ENCODE measurements at places on chromosomes 7 and 10.
A peak's percentile ranks its signal among the peaks of the same experiment; 100 is the strongest.

DNA sequence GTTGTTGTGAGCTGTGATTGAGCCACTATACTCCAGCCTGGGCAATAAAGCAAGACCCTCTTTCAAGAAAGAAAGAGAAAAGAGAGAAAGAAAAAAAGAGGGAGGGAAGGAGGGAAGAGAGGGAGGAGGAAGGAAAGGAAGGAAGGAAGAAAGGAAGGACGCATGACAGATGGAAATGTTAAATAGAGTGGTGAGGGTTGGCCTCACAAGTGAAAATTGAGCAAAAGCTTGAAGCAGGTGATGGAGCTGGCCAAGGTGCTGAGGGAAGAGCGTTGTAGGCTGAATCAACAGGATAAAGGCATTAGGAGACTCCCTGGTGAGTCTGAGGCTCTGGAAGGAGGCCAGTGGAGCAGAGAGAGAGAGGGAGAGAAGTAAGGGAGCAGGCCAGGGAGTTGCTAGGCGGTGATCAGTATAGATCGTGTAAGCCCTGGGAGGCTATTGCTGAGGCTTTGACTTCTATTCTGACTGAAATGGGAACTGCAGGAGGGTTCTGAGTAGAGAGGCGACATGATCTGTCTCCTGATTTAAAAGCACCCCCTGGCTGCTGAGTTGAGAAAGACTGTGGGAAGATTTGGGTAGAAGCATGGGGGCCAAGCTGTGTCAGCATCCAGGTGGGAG is 26.5 kb upstream of the TMEM248 start:
- DNase-seq: no peak

- DNase-seq: no peak
Measured at GRCh38 chr10:82813856-82814255, 938.9 kb downstream of the NRG3 start.

- no peak for DNase-seq
Measured at GRCh38 chr10:85602306-85602705, 764.3 kb downstream of the GRID1 start.

DNA sequence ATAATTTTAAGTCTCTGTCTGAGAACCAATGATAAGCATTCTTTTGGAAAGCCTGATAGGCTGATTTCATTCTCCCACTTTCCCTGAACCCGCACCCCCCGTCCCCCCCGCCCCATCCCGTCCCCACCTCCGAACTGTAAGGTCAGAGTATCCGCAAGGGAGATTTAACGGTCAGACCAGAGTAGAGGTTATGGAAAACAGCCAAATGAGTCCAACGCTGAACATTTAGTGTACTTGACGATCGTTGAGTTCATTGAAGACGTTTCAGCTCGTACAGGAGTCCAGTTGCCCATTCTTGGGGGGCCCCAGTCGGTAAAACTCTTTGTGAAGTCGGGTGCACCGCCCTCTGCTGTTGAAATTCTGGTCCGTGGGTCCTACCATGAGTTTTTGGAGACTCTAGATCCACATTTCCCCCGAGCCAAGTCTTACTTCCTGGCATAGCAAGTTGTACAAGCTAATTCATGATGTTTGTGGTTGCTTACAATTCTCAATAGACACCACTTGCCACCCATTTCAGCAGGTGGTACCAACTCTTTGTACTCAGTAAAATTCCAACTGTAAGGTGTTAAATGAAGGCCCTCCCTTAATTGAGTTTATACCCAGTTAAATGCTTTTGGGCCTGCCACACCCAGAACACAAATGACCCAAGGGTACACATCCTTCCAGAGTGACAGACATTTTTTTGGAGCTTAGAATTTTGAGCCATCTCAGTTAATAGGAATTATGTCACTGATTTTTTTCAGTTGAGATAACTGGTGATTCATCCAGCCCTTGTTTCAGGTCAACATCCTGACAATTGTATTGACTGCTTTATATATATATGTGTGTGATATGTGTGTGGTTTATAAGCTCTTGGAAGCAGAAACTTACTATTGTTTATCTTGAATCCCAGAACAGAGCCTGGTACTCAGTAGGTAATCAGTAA is 1.2 kb downstream of the MARCHF5 start:
- DNase-seq: peak; percentile 42

GRCh38 chr10:63720676-63721075 is 199.5 kb downstream of the REEP3 start:
- no peak for DNase-seq

GRCh38 chr7:64887756-64888508 is 15.1 kb upstream of the ZNF273 start:
- DNase-seq: peak; percentile 47

- DNase-seq: no peak
Measured at GRCh38 chr7:38154278-38154677, 23.8 kb upstream of the STARD3NL start.

- no peak for DNase-seq
Measured at GRCh38 chr10:49081547-49082275, 33.6 kb downstream of the VSTM4 start.

DNA sequence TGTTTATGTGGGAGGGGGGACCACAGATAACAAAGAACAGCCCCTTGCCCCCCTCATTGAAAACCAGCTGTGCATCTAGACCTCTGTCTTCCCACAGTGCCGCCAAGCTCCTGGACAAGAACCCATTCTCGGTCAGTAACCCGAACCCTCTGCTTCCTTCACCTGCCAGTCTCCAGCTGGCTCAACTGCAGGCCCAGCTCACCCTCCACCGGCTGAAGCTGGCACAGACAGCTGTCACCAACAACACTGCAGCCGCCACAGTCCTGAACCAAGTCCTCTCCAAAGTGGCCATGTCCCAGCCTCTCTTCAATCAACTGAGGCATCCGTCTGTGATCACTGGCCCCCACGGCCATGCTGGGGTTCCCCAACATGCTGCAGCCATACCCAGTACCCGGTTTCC is 91.0 kb upstream of the PDCD4 start:
- no peak for DNase-seq

DNA sequence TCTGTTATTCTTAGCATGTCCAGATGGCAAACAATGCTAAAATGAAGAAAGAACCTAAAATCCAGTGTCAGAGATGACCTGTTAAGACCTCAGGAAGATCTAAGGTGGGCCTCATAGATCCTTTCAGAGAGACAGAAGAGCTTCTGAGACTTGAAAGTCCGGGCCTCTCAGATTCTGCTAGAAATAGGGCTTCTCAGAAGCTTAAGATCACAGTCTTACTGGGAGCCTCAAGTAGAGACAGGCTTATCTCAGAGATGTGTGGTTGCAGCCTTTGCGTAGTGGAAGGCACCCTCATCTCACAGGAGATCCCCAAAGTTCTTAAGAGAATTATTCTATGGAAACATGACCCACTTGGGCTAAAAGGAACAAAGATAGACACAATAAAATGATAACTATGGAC is 642.8 kb downstream of the TNS3 start:
- no peak for DNase-seq

DNA sequence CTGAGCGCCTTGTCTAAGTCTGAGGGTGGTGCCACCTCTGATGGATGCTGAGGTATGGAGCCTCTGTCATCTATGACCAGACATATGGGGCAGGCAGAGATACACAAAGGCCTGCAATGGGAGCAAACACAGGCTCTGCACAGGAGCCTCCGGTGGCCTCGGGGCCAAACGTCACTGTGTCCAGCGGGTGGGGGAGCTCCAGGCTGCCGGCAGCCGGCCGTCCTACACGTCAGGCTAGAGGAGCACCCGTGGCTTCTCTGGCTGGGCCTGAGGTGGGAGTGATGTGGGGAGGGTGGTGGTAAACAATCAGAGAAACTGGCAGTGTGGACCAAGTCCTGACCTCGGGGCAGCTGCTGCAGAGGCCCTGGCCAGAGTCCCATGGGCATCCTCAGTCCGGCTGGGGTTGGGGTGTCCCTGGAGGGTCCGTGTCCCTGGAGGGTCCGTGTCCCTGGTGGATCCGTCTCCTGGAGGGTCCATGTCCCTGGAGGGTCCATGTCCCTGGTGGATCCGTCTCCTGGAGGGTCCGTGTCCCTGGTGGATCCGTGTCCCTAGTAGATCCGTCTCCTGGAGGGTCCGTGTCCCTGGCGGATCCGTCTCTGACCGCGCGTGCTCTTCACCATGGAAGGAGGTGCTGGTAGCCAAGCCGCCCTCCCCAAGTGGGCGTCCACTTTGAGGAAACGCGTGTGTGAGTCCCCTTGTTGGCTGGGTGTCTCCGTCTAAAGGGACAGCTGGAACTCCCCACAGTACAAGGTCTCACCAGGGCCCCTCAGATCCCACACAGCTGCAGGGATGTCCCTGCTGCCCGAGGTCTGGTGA is 24.2 kb upstream of the FAM20C start:
- DNase-seq: no peak

- DNase-seq: no peak
Measured at GRCh38 chr7:24705461-24705954, 51.8 kb downstream of the GSDME start.

DNA sequence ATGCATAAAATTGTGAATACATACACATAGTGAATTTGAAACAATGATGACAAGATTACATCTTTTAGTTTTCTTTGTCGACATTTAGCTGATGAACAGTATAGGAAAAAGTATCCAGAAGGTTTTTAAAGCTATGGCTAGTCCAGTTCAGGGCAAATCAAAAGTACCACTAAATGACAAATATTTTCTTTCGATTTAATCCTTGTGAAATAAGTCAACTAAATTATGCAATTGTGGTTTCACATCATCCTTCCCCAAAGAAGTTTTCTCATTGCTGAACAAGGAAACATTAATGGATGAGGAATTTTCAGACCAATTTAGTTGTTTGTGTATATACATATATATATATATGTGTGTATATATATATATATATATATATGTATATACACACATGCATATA is 774.0 kb downstream of the DNAJB9 start:
- DNase-seq: no peak

DNA sequence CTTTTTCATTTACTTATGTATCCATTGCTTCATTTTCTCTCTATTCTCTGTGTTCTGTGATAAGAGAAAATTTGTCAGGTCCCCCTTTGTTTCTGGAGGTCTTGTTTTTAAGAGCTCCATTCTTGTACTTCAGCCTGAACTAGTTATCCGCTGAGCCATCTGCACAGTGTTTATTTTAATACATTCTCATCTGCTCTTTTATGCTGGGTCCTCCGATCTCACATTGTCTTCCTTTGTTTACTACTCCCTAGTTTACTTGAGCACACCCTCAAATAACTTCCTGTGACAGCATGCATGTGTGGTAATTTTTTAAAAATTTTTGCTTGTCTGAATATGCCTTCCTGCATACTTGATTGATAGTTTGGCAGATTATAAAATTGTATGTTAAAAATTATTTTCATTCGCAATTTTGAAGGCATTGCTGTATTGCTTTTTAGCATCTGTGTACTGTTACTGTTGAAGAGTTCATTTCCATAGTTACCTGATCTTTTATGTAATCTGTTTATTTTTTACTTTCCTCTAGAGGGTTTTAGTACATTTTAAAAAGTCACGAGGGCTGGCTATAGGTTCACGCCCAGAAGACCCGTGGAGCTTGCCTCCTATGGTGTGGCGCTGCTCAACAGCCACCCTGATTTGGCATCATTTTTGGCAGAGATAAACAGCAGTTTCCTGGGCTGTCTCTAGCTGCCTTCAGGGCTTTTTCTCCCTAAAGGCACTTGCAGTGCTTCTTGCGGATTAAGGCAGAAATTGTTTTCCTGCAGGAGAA is 31.9 kb downstream of the RSBN1L start:
- no peak for DNase-seq

- DNase-seq: no peak
Measured at GRCh38 chr10:52525761-52526160, 211.7 kb downstream of the DKK1 start.

DNA sequence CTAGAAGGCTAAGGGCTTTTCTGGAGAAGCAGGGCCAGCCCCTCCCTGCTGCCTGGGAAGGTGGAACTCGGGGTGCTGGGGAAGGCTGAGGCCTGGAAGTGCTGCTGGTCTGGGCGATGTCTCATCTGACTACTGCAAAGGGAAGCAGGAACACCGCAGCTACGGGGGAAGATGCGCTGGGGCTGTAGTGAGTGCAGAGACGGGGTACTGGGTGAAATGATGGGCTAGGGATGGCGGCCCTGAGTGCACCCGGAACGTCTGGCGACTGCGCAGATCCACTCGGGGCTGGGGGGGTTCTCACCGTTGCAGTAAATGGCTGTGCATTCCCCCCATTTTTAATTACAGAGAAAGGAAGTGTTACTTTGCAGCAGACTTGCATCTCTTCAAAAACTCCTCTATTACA is 195.4 kb upstream of the ADARB2 start:
- no peak for DNase-seq

- DNase-seq: no peak
Measured at GRCh38 chr10:18400201-18400905, 251.0 kb downstream of the NSUN6 start.

DNA sequence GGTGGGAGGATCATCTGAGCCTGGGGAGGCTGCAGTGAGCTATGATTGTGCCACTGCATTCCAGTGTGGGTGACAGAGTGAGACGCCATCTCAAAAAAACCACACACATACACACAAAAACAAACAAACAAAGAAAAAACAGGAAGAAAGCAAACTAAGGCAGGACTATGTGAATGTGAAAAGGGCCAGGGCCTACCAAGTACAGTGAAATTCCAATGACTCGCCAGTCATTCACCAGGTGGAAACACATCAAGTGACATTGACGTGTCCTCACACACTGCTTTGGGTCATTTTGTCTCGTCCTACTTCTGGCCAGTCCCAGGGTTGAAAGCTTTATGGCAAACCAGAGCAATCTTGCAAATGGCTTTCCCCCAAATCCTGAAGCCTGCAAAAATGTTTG is 79.9 kb downstream of the HIP1 start:
- no peak for DNase-seq

DNA sequence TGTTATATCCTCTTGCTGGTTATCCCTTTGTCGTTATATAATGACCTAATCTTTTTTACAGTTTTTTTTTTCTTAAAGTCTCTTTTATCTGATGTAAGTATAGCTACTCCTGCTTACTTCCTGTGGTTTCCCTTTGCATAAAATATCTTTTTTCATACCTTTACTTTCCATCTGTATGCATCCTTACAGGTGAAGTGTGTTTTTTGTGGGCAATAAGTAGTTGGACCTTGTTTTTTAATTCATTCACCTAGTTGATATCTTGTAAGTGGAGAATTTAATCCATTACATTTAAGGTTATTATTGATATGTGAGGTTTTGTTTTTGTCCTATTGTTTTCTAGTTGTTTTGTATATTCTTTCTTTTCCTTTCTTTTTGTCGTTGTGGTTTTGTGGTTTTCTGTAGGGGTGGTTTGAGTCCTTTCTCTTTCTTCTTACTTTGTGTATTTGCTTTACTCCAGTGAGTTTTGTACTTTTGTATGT is 168.6 kb downstream of the MLLT10 start:
- DNase-seq: no peak

GRCh38 chr10:93993414-93993781 is 333 bp upstream of the PLCE1 start:
- no peak for DNase-seq

- no peak for DNase-seq
Measured at GRCh38 chr7:77580762-77581350, 43.8 kb downstream of the PTPN12 start.

GRCh38 chr10:24451325-24451820 is 242.4 kb downstream of the KIAA1217 start:
- DNase-seq: no peak

- DNase-seq: no peak
Measured at GRCh38 chr10:14770927-14771326, 3.8 kb downstream of the FAM107B start.

DNA sequence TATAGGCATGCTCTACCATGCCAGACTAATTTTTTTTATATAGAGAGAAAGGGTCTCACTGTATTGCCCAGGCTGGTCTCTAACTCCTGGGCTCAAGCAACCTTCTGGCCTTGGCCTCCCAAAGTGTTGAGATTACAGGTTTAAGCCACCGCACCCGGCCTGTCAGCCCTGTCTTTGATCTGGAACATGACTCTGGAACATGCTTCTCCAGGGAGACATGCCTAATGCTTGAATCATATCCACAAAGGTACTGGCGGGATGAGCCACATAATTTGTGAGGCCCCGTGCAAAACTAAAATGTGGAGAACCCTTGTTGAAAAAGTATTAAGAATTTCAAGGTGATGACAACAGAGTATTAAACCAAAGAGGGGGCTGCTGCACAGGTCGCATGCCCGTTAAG is 282.8 kb downstream of the ARHGAP12 start:
- DNase-seq: no peak

Measured in CD4-positive, alpha-beta T cell treated with Interferon gamma for 1 hour (primary cell).